Panc1 (cell line): ENCODE measurements at places on chromosomes 5 and 9. TPM values are rescaled to one million over a fixed set of nuclear protein-coding genes. Genes with fewer than 3 reads are reported as not detected.
A peak's percentile ranks its signal among the peaks of the same experiment; 100 is the strongest.

ZBED3 gene
- total RNA-seq: 6.8 TPM

CDH9 gene
- total RNA-seq: 0.10 TPM

- H3K4me3 ChIP-seq: no peak overlapping the region
- no peak overlapping the region for H3K27ac ChIP-seq
- no peaks in the 10 kb centered on the region; the same call in 1 of the 2 replicates for H3K4me1 ChIP-seq
- no peak for DNase-seq
- peaks cover under 1% of the 10 kb centered on the region; the same call in 1 of the 2 replicates for H3K27me3 ChIP-seq
Observed at GRCh38 chr5:174790906-174791305, 66.5 kb downstream of the MSX2 start.

- H3K4me3 ChIP-seq: no peak overlapping the region
- no peak overlapping the region for H3K27ac ChIP-seq
- H3K36me3 ChIP-seq: no peaks in the 10 kb centered on the region
- H3K27me3 ChIP-seq: no peaks in the 10 kb centered on the region
Observed at GRCh38 chr5:136750224-136750862, 385.0 kb upstream of the TRPC7 start.

SLC45A2 gene
- total RNA-seq: not detected

LCN1 gene
- total RNA-seq: not detected

EFNA5 gene
- 30.5 TPM for total RNA-seq

GRCh38 chr5:116518423-116518822 lies 56.2 kb downstream of the SEMA6A start:
- no peak overlapping the region for H3K27ac ChIP-seq
- H3K36me3 ChIP-seq: no peaks in the 10 kb centered on the region
- no peak overlapping the region for H3K4me3 ChIP-seq
- no peaks in the 10 kb centered on the region for H3K4me1 ChIP-seq

GRCh38 chr5:23089286-23089685 lies 236.1 kb upstream of the CDH12 start:
- H3K27ac ChIP-seq: no peak overlapping the region
- H3K36me3 ChIP-seq: no peaks in the 10 kb centered on the region
- H3K4me1 ChIP-seq: no peaks in the 10 kb centered on the region
- H3K4me3 ChIP-seq: no peak overlapping the region
- no peaks in the 10 kb centered on the region for H3K27me3 ChIP-seq
- no peak for DNase-seq

GRCh38 chr5:137268646-137269045 lies 230.5 kb downstream of the SPOCK1 start:
- H3K36me3 ChIP-seq: no peaks in the 10 kb centered on the region
- no peaks in the 10 kb centered on the region for H3K4me1 ChIP-seq
- H3K4me3 ChIP-seq: no peak overlapping the region
- no peak overlapping the region for H3K27ac ChIP-seq
- no peak for DNase-seq
- H3K27me3 ChIP-seq: peaks cover 2% of the 10 kb centered on the region; the same call in 1 of the 2 replicates

FBXW11 gene
- total RNA-seq: 111 TPM

DNA sequence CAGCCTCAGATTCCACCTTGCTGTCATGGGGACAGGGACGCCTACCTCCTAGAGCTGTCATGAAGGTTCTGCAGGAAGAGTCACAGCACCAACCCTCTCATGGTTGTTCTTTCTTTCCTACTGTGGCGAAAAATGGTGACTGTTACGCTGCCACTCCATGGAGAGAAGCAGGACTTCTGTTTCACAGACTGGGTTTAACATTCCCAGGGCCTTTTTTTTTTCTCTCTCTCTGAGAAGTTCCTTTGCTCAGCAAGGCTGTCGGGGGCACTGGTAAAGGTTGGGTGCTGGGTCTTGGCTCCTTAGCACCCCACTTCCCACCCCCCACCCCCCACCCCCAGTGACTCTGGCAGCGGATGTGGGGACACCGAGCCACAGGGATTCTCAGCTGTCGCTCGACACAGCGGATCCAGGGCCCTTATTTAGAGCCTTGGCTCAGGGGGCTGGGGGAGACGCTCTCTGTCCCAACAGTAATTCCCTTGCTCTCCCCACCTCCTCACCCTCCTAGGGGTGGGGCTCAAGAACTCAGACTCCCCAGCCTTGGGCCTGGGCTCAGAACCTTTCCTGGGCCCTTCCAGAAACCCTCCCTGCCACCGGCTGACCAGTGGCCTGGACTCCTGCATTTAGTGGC lies 34.4 kb downstream of the DUSP1 start:
- H3K27ac ChIP-seq: peak overlapping the region; percentile 63
- H3K36me3 ChIP-seq: no peaks in the 10 kb centered on the region
- H3K4me3 ChIP-seq: no peak overlapping the region
- peaks cover 28% of the 10 kb centered on the region for H3K4me1 ChIP-seq
- H3K27me3 ChIP-seq: no peaks in the 10 kb centered on the region

DNA sequence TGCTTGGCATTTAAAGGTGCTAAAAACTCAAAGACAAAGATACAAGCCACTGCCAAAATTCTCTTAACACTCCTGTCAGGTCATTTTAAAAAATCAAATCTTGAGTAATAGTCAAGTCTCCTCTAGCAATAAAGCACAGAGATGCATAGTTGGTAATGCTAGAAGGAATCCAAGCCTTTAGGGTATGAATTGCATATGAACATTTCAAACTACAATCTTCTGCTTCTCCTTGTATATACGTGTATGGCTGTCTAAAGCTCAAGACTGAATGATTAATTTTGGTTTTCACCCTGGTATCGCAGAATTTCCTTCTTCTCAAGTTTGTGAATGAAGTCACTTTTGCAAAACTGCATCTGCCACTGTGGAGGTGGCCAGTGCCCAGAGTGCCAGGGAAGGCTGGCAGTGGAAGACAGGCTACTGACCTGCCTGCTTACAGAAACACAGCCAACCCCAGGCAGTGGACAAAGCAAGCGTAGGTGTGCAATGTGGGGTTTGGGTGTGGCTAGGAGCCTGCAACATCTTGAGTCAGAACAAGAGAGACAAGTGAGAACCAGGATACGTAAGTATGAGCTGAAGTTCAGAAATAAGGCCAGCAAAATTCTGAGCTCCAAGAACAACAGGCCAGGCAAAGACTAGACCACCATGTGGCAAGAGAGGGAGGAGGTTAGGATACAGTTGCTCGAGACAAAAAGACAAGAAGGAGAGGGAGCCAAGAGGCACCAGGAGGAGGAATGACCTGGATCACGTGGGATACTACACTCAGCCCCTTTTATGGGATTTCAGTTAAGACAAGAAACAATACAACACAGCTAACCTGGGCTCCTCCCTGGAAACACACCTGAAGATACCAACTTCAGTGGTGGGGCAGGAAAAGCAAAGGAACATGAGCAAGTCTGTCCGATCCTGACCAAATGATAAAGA lies 22.6 kb downstream of the MYO10 start:
- DNase-seq: no peak
- peak overlapping the region; percentile 34 for H3K4me3 ChIP-seq
- no peaks in the 10 kb centered on the region for H3K27me3 ChIP-seq
- peaks cover 78% of the 10 kb centered on the region for H3K4me1 ChIP-seq
- H3K27ac ChIP-seq: peak overlapping the region; percentile 90

TAF11L10 gene
- total RNA-seq: not detected

DNA sequence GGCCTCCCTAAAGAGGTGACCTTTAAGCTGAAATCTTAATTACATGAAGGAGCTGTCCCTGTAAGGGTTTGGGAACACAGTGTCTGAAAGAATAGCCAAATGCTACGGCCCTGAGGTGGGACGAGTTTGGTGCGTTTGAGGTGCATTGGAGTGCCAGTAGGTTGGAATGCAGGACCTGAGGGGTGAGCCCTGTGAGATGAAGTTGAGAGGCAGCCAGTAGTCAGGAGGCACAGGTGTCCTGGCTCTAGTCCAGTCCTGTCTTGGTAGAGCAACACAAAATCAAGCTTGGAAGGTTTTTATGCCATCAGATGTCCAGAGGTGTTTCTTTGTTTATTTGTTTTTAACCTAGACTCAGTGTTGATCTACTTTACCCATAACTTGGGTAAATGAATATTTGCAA lies 108.5 kb downstream of the ARHGAP26 start:
- H3K4me1 ChIP-seq: peaks cover 31% of the 10 kb centered on the region
- H3K36me3 ChIP-seq: no peaks in the 10 kb centered on the region
- DNase-seq: no peak

GRCh38 chr5:136809382-136809781 lies 444.0 kb upstream of the TRPC7 start:
- H3K27ac ChIP-seq: no peak overlapping the region
- H3K36me3 ChIP-seq: no peaks in the 10 kb centered on the region
- H3K4me3 ChIP-seq: no peak overlapping the region
- DNase-seq: no peak
- no peaks in the 10 kb centered on the region for H3K27me3 ChIP-seq
- no peaks in the 10 kb centered on the region for H3K4me1 ChIP-seq

CARD9 gene
- 1.7 TPM for total RNA-seq

- H3K4me3 ChIP-seq: no peak overlapping the region
- no peak for DNase-seq
- H3K4me1 ChIP-seq: peaks cover 53% of the 10 kb centered on the region
- H3K27me3 ChIP-seq: no peaks in the 10 kb centered on the region
Observed at GRCh38 chr5:150464554-150465012, 15.0 kb upstream of the RPS14 start.

ADCY2 gene
- 0.13 TPM for total RNA-seq

ANKRD20A1 gene
- 1.9 TPM for total RNA-seq

GRCh38 chr5:172140866-172141265 lies 47.2 kb downstream of the STK10 start:
- H3K36me3 ChIP-seq: no peaks in the 10 kb centered on the region
- H3K4me1 ChIP-seq: peaks cover 2% of the 10 kb centered on the region; the same call in 1 of the 2 replicates
- DNase-seq: no peak
- H3K27ac ChIP-seq: no peak overlapping the region
- no peak overlapping the region for H3K4me3 ChIP-seq

GRCh38 chr5:57466544-57466943 lies 16.1 kb downstream of the ACTBL2 start:
- H3K36me3 ChIP-seq: no peaks in the 10 kb centered on the region
- H3K27ac ChIP-seq: 0 out of 2 replicates have a peak overlapping the region, but pooled peaks have one; percentile 10
- no peak for DNase-seq
- no peaks in the 10 kb centered on the region; the same call in 1 of the 2 replicates for H3K4me1 ChIP-seq
- no peak overlapping the region for H3K4me3 ChIP-seq

DNA sequence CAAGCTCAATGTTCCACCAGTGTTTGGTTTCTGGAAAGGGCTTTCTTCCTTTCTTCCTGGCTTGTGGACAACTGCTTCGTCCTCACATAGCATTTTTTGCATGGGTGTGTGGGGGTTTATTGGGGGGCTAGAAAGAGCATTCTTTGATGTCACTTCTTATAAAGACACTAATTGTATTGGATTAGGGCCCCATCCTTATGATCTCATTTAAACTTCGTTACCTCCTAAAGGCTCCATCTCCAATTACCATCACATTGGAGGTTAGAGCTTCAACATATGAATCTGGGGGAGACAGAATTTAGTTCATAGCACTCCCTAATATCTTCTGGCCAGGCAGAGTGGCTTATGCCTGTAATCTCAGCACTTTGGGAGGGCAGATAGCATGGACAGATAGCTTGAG lies 6.1 kb upstream of the MACROH2A1 start:
- H3K27me3 ChIP-seq: peaks cover 4% of the 10 kb centered on the region; the same call in 1 of the 2 replicates
- no peak overlapping the region for H3K4me3 ChIP-seq
- H3K4me1 ChIP-seq: no peaks in the 10 kb centered on the region
- H3K27ac ChIP-seq: no peak overlapping the region
- DNase-seq: no peak
- no peaks in the 10 kb centered on the region for H3K36me3 ChIP-seq

EIF4E1B gene
- not detected for total RNA-seq

GRCh38 chr5:19104948-19105347 lies 883.1 kb downstream of the CDH18 start:
- no peak overlapping the region for H3K4me3 ChIP-seq
- no peaks in the 10 kb centered on the region for H3K36me3 ChIP-seq
- no peak for DNase-seq
- no peaks in the 10 kb centered on the region for H3K4me1 ChIP-seq

GRCh38 chr5:122668552-122668951 lies 106.3 kb upstream of the SNX2 start:
- H3K36me3 ChIP-seq: no peaks in the 10 kb centered on the region
- DNase-seq: no peak
- H3K4me1 ChIP-seq: no peaks in the 10 kb centered on the region

DNA sequence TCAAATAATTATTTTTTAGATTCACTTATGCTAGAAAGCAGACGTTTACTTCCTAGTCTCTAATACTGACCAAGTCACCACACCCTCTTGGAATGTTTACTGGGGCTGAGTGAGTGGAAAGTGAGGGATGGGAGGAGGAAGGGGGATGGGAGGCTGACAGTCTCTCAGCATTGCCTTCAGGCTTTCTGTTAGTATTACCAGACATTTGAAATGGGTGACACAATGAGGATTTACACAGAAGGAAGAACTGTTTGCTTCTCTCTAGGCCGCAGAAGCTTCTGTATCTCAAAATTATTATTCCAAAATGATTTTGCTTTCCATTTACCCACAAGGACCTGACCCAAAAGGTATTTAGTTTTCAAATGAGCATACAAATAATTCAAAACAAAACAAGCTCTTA lies 232.8 kb upstream of the ZNF608 start:
- H3K27ac ChIP-seq: peak overlapping the region; percentile 5; the same call in 1 of the 2 replicates
- H3K4me1 ChIP-seq: peaks cover 6% of the 10 kb centered on the region; the same call in 1 of the 2 replicates
- no peak for DNase-seq
- no peaks in the 10 kb centered on the region for H3K36me3 ChIP-seq

- no peak overlapping the region for H3K4me3 ChIP-seq
- no peaks in the 10 kb centered on the region for H3K27me3 ChIP-seq
- peak overlapping the region; percentile 87 for H3K27ac ChIP-seq
- peaks cover 24% of the 10 kb centered on the region for H3K4me1 ChIP-seq
Observed at GRCh38 chr9:110744715-110745384, 76.3 kb downstream of the MUSK start.

SLC35D2 gene
- total RNA-seq: 23.7 TPM

NIPSNAP3A gene
- 17.4 TPM for total RNA-seq

GRCh38 chr9:93048566-93049448 lies 9.7 kb upstream of the SUSD3 start:
- DNase-seq: no peak
- no peak overlapping the region for H3K4me3 ChIP-seq
- H3K36me3 ChIP-seq: no peaks in the 10 kb centered on the region
- H3K4me1 ChIP-seq: no peaks in the 10 kb centered on the region; the same call in 1 of the 2 replicates
- no peak overlapping the region for H3K27ac ChIP-seq

GRCh38 chr9:80560976-80561375 lies 989.2 kb downstream of the TLE4 start:
- H3K36me3 ChIP-seq: no peaks in the 10 kb centered on the region
- no peak overlapping the region for H3K27ac ChIP-seq
- H3K27me3 ChIP-seq: no peaks in the 10 kb centered on the region
- no peak for DNase-seq

GRCh38 chr9:93948441-93949072 lies 6.6 kb downstream of the BARX1 start:
- DNase-seq: no peak

- H3K27me3 ChIP-seq: no peaks in the 10 kb centered on the region
- no peak overlapping the region for H3K4me3 ChIP-seq
- no peaks in the 10 kb centered on the region for H3K4me1 ChIP-seq
Observed at GRCh38 chr5:73233461-73234203, 60.6 kb downstream of the TMEM174 start.

GRCh38 chr5:111730659-111731382 lies 26.2 kb downstream of the NREP start:
- H3K27ac ChIP-seq: no peak overlapping the region
- no peaks in the 10 kb centered on the region for H3K4me1 ChIP-seq
- H3K36me3 ChIP-seq: no peaks in the 10 kb centered on the region
- H3K27me3 ChIP-seq: no peaks in the 10 kb centered on the region

NPR3 gene
- 0.10 TPM for total RNA-seq

GRCh38 chr9:29882767-29883166 lies 2309.5 kb upstream of the C9orf72 start:
- H3K27me3 ChIP-seq: no peaks in the 10 kb centered on the region
- H3K4me3 ChIP-seq: no peak overlapping the region
- H3K36me3 ChIP-seq: no peaks in the 10 kb centered on the region
- no peak overlapping the region for H3K27ac ChIP-seq
- no peak for DNase-seq
- no peaks in the 10 kb centered on the region for H3K4me1 ChIP-seq
